ENCODE measurements at places on chromosomes 12 and 14.

DNA sequence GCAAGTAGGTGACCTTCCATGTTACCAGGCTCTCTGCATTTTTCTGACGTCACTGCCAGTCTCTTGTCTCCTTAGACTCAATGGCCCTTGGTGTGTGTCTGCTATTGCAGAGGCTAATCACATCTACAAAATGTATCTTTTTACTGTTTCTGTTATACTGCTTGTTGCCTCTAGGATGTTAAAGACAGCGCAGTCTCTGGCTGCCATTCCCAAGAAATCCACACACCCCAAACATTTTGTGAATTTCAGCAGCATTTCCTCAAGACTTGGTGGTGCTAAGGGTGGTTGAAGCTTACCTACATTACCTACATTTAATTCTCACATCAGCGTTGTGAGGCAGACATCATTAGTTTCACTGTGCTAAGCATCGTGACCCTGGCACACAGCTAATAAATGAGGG, 87.2 kb downstream of the C12orf75 start:
- DNase-seq: no peak

- DNase-seq: no peak
These were observed 35.4 kb downstream of the SLC11A2 start for GRCh38 chr12:50990791-50991190.

- DNase-seq: no peak
These were observed 217.9 kb downstream of the CRADD start for GRCh38 chr12:93895089-93895445.

- no peak for DNase-seq
These were observed 300.5 kb downstream of the CACNA1C start for GRCh38 chr12:2353281-2353680.
